ENCODE measurements at places on chromosomes 3 and 15. TPM values are rescaled to one million over a fixed set of nuclear protein-coding genes. Genes with fewer than 3 reads are reported as not detected.

The IL17RB gene
- total RNA-seq: 0.32 TPM

- DNase-seq: peak; percentile 55
Observed at GRCh38 chr3:193665370-193665989, 72.5 kb downstream of the OPA1 start.

The COX5A gene
- total RNA-seq: 33.7 TPM

The PLS1 gene
- 1.6 TPM for total RNA-seq

DNA sequence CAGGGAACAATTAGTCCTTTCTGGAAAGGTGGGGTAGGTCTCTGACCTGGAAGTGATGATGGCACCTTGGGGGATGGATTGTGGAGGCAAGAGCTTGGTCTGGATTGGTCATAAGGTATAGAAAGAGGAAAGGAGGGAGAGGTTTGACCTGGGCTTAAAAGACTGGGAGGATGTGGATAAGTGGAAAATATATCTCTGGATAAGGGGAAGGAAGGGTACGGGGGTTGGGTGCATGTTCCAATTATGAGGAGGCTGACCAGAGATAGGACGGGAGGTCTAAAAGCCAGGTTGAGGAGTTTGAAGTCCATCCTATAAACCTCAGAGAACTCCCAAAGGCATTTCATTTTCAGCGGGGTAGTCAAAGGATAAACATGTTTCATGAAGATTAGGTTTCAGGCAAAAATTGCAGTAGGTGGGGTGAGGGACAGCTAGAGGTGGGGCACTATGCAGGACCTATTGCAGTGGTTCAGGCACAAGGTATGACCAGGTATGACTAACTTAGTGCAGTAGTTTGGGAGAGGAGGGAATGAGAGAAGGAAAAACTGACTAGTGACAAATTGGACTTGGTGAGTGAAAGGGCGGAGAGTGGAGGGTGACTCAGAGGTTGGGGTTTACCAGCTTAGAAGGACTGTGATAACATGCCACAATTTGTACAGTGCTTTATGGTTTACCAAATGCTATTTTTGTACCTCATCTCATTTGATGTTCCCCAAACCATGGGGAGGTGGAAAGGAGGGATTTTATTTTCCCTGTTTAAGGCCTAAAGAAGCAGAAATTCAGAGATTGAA lies 10.7 kb downstream of the PDE8A start:
- peak; percentile 76 for DNase-seq

DNA sequence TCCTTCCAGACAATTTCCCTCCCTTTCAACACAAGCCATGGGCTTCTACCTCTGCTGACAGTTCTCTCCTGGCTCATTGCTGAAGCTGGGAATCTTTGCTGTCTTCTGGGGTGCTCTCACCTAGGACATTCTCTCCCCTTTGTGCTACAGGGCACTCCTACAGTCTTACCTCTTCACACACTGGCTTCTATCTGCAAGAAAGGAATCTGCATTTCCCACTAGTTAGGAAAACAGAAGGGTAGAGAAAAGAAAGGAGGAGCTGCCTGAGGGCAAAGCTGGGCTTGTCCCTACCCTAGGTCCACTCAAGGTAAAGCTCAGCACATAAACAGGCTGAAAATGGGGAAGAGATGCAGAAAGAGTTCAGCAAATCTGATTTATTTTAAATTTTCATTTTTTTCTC lies 5.6 kb upstream of the ARGFX start:
- no peak for DNase-seq

DNA sequence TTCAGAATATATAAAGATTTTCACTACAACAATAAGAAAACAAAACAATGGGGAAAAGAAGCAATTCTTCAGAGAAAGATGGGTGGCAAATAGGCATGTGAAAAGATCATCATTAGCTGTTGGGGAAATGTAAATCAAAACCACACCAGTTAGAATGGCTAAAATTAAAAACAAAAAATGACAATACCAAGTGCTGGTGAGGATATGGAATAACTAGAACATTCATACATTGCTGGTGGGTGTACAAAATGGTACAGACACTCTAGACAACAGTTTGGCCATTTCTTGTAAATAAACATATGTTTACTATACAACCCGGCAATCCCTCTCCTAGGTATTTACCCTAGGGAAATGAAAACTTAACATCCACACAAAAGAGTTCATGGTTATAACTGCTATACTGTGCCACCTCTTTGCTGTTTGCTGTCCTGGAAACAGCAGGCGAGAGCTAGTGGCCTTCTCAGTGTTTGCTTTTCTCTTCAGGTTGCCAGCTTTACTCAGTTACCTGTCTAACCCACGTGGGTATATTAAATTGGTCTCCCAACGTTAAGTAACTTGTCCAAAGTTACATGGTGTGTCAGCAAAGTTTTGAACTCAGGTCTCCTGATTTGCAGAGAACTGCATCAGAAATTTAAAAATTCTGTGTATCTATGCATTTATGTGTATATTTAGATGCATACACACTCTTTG lies 4.6 kb upstream of the NIT2 start:
- DNase-seq: no peak

The TMEM212 gene
- not detected for total RNA-seq

GRCh38 chr3:170644711-170645110 lies 58.8 kb upstream of the SLC7A14 start:
- no peak for DNase-seq

DNA sequence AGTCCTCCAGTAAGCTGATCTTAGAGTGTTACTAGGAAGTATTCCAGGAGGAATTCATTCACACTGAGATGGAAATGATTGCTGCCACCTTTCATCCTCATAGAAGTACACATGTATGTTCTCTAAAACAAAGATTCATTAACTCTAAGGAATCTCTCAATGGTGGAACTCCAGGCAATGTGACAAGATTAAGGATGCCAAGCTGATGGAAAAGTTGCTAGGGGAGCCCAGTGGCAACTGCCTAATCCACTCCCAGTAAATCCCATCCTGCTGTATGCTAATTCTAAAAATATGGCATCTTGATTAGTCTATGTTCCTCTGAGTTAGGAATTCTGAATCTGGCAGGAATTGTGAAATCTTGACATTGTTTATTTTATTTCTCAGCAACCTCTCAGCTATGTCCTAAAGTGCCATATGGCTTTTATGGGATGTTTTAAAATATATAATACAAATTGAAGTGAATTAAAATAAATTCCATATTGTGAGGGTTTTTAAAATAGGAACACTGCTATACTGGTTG lies 210.0 kb upstream of the TRIM42 start:
- peak; percentile 20 for DNase-seq

DNA sequence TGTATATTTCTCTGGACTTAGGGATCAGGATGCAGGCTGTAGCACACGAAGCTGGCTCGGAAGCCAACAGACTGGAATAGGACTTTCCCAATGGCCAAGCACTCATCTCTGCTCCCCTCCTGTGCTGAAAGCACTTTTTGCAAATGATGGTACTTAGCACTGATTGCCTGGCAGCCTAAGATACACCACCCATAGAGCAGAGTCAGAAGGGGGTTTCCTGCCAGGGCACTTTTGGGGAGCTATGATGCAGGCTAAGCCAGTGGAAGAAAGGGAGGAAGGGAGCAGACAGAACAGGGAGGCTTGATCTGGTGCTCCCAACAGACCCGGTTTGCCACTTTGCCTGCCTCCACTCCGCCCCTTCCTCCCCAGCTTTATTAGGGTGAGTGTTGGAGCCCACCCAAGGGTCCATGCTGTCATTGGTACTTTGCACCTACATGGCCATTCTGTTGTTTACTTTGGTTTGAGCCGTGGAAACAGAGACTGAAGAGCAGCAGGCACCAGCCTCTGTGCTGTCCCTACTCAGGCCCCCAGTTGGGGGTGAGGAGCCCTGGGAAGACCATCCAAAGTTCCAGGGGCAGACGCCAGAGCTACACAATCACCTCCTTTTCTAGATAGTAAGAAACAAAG lies 15.9 kb downstream of the BSN start:
- DNase-seq: no peak

DNA sequence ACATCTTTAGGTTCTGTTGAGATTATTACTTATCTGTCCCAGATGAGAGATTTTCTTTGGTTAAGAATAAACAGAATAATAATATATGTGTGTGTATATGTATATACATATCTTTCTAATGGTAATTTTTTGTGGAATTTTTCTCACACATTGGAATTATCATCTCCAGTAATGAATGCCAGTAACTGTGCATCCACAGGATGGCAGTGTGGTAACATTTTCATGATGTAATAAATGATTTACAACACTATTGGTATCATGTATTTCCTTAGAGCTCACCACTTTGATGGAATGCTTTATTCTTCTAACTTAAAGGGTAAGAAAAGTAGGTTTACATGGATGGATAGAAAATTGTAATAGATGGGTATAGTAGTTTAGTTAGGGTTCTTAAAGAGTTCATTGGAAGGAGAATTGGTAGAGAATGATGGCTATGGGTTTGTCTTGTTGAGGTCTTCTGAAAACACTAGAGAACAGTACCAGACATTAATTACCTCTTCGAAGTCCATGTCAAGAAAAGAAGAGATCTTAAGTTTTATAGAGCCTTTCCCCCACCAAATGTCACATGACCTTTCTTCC lies 78.1 kb downstream of the STT3B start:
- DNase-seq: peak; percentile 72

The DAPK2 gene
- 8.2 TPM for total RNA-seq

The PPIP5K1 gene
- 28.5 TPM for total RNA-seq

The ZNF197 gene
- total RNA-seq: 16.0 TPM

The PCOLCE2 gene
- total RNA-seq: under 0.01 TPM

GRCh38 chr3:17927036-17927435 lies 184.6 kb upstream of the TBC1D5 start:
- no peak for DNase-seq

DNA sequence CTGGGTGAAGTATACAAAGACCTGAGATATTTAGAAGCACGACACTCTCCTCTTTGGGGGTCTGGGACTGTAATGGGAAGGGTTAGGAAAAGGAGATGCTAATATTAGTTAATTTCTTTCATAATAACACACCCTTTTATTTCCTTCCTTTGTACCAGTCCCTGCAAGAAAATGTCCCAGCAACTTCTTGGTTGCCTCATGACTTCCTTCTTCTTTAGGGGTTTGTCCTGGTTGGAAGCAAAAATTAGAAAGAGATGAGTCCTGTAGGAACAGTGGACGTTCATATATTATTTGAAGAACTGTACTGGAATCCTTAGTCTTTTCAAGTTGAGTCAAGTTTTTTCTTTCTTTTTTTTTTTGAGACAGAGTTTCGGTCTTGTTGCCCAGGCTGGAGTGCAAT lies 227.8 kb upstream of the TBL1XR1 start:
- DNase-seq: no peak

DNA sequence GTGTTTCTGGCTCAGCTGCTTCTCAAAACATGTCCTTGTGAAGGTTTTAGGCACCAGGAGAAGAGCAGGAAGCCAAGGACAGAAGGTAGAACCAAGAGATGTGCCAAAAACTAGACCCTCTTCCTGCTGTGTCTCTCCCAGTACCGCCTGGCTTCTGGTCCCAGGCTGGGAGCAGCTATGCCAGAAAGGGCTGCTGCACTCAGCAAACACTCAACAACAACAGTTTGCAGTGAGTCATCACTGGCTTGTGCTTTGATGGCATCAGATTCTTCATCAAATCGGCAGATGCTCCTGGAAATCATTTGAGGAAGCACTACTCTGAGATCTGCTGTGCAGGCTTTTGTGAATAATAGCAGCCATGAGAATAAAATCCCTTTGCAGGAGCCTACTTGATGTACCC lies 63.2 kb downstream of the DGKG start:
- DNase-seq: no peak

The CHRNB4 gene
- not detected for total RNA-seq

DNA sequence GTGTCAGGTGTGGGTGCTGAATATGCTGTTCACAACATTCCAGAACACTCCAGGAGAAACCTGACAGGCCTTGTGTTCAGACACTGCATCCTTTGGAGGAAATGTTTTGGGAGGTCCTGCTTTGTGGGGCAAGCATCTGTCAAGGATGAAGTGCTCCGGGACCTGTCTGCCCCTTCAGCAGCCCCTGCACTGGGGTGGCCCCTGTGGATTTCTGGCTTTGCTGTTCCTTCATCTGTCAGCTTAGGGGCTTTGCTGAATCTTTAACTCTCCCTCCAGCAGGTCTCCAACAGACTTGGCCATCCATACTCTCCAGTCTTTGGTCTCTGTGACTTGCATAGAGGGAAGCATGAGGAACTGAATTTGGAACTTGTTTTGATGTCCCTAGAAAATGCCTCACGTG lies 3.1 kb downstream of the PRR23E start:
- no peak for DNase-seq

The TTC21A gene
- total RNA-seq: 3.9 TPM

The PSTPIP1 gene
- total RNA-seq: not detected

The CFAP20DC gene
- total RNA-seq: 1.7 TPM

The COPG1 gene
- 402 TPM for total RNA-seq

The AP3B2 gene
- 0.64 TPM for total RNA-seq

GRCh38 chr15:78234515-78235040 lies at the start of gene ACSBG1:
Gene ACSBG1 (minus strand): TSS chr15:78234565. CDS start chr15:78234501, 64 bp downstream.
- DNase-seq: no peak

DNA sequence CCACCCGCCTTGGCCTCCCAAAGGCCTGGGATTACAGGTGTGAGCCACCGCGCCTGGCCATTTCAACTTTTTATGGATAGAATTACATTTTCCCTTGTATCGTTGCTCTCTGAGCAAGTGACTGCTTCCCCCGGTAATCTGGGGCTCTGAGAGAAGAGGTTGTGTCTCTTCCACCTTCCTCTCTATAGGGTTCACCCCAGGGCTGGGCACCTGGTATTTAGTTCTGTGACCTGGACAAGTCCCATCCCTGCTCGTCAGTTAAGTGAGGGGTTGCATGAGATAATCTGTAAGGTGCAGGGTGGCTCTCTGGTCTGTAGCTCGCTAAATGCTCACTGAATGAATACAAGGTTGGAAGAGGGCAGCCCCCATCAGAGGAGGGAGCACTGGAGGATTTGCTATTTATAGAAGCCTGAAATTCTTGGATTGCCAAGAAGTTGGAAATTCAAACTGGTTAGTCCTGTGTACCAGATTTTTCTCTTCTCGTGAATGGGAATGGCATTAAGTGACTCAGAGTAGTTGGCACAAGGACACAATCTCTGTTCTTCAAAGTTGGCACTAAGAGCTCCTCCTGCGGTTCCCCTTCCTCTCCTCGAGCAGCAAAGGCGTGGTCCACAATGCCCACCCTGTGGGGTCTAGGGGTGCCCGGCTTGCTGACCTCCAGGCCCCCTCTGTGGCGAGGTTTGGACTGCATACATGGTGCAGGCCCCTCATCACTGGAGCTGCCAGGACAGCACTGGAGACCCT lies 68.1 kb upstream of the DLG1 start:
- no peak for DNase-seq

The LRRK1 gene
- 11.6 TPM for total RNA-seq

DNA sequence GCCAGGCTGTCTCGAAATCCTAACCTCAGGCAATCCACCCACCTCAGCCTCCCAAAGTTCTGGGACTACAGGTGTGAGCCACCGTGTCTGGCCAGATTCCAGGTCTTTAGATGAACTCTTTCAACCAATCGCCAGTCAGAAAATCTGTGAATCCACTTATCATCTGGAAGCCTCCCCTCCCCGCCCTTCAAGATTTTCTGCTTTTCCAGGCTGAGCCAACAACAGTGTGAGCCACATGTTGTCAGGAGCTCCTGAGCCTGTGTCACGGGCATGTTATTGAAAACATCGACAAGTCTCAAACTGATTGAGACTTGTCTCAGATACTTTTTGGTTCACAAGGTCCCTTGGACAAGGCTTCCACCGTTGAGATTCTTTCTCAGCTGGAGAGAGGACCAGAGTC lies 52.0 kb upstream of the TRPM1 start:
- DNase-seq: no peak

The SNTN gene
- total RNA-seq: not detected

- no peak for DNase-seq
Observed at GRCh38 chr3:37237252-37237651, 62.9 kb upstream of the LRRFIP2 start.

The ASB14 gene
- not detected for total RNA-seq

GRCh38 chr3:190854062-190854461 lies 8.4 kb downstream of the GMNC start:
- DNase-seq: no peak

The SHF gene
- 2.6 TPM for total RNA-seq

The HACL1 gene
- 33.7 TPM for total RNA-seq

The GABRB3 gene
- total RNA-seq: 2.2 TPM
